CD4-positive, alpha-beta T cell treated with Interleukin-17A for 1 hour (primary cell): ENCODE measurements at places on chromosomes 4 and X.

- DNase-seq = no peak
These were observed 70.2 kb upstream of the MAP3K15 start for GRCh38 chrX:19585332-19586082.

DNA sequence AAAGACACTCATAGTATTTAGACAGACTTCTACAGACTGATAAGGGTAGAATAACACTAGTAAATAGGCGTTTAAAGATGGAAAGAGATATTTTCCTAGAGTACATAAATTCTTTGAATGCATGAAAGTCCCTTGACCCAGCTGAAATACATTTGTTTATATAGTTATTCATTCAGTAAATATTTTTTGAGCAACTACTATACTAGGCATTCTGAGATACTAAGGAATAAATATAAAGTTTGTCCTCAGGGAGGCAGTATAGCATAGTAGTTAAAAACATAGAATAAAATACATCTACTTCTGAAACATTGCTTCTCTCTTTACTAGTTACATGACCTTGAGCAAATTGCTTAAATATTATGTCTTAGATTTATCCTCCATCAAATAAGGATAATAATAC, 27.4 kb downstream of the HMGN5 start:
- DNase-seq = peak; percentile 22

DNA sequence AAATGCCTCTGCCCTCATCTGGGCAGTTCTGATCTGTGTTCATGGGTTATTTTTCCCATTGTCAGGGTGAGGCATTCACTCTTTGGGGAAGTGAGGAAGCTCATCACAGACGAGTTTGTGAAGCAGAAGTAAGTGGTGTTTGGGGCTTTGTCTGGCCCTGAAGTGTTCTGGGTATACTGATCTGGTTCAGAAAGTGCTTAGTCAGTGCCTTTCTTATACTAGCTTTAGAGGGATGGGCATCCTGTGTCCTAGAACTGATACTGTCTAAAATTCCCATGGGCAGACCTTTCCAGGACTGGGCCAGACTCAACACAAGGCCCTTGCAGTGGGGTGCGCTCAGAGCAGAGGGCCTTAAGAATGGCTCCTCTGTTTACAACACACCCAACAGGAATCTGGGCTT, 6.4 kb downstream of the TRO start:
- no peak for DNase-seq

GRCh38 chr4:153138736-153139135, 65.5 kb upstream of the TRIM2 start:
- no peak for DNase-seq

GRCh38 chr4:73844345-73844744, 7.9 kb downstream of the CXCL6 start:
- DNase-seq = no peak

GRCh38 chrX:16185725-16186136, 18.4 kb downstream of the MAGEB17 start:
- DNase-seq = no peak

DNA sequence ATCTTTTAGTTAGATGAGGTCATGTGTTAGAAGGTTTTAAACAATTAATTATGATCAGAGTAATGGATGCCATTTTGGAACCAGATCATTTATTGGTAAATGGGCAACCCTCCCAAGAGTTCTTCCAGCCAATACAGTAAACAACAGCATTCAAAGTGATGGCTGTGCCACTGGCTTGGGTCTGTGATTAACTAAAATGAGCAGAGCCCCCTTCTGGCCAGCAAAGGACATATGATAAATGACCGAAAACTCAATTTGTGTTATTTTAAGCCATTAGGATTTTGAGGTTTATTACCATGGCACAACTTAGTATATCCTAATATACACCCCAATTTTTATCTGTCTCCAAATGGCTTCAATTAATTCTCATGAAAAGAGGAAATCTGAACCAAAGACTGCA, 90.8 kb upstream of the NPFFR2 start:
- DNase-seq = no peak

- DNase-seq = no peak
These were observed 899.5 kb upstream of the INTU start for GRCh38 chr4:126733301-126733700.

DNA sequence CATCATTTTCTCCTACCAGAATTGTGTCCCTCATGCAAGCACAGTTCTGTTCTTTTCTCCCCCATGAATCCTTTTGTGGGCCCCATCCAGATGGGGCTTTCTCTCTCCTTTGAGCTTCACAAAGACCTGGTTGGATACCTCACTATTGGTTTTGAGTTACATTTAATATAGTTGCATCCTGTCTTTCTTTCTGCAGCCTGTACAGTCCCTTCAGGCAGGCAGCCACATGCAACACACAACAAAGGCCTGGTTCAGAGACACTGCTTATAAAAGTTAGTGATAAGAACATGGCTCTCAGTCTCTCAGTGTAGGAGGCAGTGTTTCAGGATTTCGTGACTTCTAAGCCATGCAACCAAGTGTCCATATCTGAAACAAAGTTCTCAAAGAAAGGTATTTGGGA, 70.6 kb upstream of the PAGE3 start:
- DNase-seq = no peak

GRCh38 chr4:150609131-150609530, 27.2 kb downstream of the MAB21L2 start:
- no peak for DNase-seq

GRCh38 chrX:39839371-39839770, 258.4 kb downstream of the BCOR start:
- DNase-seq = no peak

GRCh38 chrX:44439242-44439794, 95.8 kb upstream of the EFHC2 start:
- DNase-seq = no peak

DNA sequence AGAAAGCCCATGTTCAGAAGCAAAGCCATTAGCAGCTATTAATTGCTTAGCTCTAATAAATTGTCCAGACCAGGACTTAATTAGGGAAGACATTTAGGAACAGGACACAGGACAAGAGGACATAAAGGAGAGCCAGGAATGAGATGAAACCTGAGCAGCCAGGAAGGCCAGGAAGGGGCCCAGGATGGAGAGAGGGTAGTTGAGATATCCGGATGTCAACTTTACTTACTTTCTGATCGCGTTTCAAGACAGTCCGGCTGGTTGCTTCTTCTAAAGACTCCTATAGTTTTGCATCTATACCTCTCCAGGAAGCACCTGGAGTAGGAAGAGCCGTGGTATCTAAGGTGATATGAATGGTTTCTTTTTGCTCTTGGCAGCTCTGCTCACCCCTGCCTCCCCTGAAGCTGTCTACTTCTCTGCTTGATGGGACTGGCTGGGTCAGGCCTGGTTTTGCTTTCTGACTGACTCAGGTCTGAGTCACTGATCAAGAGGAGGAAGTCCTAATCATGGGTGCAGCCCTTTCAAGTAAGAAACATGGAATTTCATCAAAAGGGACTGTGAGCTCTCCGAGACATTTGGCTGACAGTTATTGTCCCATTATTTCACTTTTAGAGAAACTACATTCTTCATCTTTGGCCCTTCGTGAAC, 733.3 kb downstream of the RPA4 start:
- DNase-seq = peak; percentile 1

DNA sequence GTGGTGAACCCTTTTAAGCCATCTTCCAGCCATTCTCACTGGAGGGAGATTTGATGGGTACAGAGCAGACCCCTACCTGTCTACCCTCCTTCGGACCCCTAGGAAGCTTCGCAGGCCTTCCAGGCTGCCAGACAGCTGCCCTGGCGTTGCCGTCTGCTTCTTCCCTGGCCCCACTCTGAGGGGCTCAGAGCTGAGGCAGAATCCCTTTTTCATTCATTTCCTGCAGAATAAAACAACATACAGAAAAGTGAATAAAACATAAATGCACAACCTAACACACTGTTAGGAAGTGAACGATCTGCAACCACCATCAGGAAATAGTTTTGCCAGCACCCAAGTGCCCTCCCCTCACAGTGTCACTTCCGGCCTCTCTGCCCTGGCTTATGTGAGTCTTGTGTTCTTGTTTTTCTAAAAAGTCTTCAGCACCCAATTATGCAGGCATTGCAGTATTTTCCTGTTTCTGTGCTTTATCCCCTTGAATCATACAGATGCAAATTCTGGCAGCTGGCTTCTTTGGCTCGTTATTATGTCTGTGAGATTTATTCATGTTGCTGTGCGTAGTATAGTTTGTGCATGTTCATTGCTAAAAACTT, 5.6 kb upstream of the ADD1 start:
- peak; percentile 84 for DNase-seq

DNA sequence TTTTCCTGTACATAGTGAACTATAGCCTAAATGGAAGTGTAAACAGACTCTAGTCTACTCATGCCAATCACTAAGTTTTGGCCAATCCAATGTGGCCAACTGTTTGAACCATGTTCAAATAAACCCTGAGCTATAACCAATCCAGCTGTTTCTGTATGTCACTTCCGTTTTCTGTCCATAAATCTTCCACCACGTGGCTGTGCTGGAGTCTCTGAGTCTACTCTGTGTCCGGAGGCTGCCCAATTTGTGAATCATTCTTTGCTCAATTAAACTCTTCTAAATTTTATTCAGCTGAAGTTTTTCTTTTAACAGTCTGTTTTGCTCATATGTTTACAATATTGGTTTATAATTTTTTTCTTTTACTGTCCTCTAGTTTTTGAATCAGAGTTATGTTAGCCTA, 112.3 kb upstream of the BANK1 start:
- no peak for DNase-seq
